ENCODE measurements at places on chromosomes 2 and 18.

DNA sequence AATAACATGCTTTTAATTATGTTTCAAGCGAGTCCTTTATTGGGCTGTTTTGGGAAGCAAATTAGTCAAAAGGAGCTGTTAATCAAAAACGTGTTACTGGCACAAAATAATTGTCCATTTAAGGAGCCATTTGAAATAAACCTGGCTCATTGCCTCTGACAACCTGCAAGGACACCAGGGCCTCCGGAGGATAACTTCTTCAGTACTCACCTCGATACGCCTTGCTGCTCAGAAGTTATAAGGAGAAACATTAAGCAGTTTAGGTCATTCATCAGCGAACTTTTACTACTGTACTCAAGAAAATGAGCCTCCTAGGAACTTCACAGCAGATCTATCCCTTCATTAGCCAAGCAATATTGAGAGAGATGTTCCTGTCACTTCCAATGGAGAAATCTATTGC is 1579.2 kb upstream of the ACVR2A start:
- DNase-seq = no peak

DNA sequence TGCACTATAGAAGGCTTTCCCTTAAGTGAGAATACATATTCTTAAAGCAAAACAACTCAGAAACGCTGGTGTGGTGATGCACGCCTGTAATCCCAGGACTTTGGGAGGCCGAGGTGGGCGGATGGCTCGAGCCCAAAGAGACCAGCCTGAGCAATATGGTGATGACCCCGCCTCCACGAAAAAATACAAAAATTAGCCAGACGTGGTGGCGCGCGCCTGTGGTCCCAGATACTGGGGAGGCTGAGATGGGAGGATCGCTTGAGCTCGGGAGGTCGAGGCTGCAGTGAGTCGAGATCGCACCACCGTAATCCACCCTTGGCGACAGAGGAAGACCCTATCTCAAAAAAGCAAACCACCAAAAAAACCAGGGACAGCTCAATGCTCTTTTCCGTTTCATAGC is 750 bp upstream of the CCDC150 start:
- no peak for DNase-seq

DNA sequence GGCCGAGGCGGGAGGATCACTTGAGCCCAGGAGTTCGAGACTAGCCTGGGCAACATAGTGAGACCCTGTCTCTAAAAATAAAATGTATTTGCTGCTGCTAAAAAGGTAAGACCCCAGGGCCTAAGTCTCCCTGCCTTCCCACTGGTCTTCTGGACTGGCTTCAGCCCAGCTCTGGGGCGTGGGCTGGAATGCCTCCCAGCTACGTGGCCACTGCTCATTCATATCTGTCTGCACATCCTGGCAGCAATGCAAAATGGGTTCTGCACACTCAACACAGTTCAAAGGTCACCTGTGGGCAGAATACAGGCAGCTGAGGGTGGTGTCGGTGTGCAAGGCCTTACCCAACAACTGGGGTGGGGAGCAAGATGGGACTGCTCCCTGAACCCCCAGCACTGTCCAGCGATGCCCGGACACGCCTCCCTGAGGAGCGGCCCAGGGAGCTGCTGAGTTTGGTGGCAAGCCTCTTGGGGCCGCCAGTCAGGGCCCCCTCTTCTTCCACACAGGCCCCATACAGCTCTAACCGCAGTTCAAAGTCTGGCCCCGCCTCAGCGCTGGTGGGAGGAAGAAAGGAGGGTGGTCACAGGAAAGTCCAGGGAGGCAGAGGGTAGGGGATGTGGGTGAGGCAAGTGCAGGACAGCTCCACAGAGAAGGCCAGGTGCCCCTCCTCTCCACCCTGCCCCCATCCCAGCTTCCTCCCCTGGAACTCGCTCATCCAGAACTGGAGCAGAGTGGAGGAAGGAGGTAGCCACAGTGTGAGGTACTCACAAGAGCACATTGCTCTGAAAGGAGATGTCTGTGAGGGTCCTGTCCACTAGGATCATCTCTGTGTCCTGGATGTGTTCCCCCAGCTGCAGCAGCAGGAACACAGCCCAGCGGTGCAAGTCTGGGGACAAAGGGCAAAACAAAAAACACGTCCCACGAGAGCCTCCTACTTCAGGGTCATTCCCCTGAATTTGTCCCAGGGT is 8.2 kb downstream of the WDR54 start:
- no peak for DNase-seq

DNA sequence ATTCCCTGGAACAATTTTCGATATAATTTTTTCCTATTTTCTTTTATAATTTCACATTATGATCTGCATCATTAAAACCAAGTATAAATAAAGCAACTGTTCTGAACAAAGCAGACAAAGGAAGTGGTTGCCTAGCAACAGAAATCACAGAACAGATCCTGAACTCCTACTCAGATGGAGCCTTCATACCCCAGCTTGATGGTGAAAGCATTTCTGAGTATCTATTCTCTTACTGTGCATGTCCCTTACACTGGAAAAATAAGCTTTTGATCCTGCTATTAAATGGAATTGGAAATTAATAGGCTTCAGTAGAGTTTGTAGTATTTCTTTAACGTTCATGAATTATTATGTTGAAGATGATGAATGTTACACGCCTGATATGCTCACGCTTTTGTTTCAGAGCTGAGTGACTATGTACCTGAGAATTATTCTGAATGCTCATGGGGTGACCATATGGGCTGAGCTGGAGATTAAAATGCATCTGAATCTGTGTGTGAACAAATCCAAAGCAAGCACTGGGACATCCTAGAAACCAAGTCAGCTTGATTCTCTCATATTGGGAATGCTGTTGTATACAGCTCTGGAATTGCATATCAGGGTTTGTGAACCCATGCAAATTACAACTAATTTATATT is 254.0 kb downstream of the KCNJ3 start:
- no peak for DNase-seq

DNA sequence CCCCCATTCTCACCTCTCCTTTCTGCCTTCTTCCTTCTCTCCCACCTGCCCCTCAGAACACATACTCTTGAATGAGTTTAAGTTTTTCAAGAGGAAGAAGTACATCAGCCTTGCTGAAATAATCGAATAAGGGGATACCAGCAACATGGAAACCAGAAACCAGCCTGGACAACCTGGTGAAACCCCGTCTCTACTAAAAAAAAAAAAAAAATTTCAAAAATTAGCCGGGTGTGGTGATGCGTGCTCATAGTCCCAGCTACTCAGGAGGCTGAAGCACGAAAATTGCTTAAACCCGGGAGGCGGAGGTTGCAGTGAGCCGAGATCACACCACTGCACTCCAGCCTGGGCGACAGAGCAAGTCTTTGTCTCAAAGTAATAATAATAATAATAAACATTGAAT is 75.0 kb upstream of the SLC1A4 start:
- no peak for DNase-seq

- DNase-seq = no peak
These were observed 1.1 kb downstream of the PID1 start for GRCh38 chr2:229269941-229270340.

GRCh38 chr2:67135208-67135607 is 261.9 kb upstream of the ETAA1 start:
- DNase-seq = no peak

Data from CD4-positive, alpha-beta T cell treated with Interleukin-6 at 100 ng/mL for 8 hours (primary cell).